COR-L47 (cell line): ENCODE measurements at places on chromosomes 7 and 10.

DNA sequence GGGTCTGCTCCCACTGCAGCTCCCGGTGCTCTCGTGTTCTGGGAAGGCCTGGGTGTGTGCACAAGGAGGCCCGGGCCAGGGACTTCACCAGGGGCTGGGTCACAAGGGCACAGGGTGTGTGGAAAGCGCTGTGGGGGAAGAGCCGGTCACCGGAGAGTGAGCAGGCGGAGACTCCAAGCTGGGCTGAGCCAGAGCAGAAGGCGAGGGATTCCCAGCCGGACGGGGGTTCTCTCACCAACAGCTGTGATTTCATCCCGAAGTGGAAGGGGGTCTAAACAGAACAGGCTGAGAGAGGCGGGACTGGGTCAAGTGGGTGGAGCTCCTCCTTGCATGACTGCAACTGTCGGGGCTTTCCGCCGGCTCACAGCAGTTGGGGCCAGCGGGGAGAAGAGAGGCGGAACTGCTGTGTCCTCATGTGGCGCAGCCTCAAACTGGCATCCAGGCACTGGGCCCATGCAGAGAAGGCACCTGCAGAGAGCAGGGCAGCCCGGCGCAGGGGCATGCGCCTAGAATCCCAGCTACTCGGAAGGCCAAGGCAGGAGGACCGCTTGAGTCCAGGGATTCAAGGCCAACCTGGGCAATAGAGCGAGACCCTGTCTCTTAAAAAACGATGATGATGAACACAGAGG lies 7.6 kb upstream of the ORAI2 start:
- DNase-seq, result no peak

DNA sequence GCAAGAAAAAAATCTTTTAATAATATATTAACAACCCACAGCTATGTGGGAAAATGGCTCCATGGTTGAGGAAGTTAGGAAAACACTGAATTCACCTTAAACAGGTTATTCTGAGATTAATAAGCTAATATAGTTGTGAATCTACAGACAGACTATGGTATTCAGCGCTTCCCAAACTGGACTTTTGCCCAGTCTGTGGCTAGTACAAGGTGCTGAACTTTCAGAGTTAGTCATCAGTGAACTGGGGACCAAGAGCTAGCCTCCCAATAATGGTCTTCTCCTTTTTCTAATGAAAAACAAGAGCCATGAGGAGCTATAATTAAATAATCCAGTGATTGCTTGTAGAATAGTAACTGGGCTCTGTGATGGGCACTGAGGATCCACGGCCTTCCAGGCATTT lies 65.3 kb downstream of the FRMPD2 start:
- DNase-seq, result no peak

- no peak for DNase-seq
Observed at GRCh38 chr7:108189733-108190388, 59.7 kb upstream of the LAMB4 start.

- no peak for DNase-seq
Observed at GRCh38 chr10:129126982-129127381, 340.1 kb upstream of the MGMT start.

DNA sequence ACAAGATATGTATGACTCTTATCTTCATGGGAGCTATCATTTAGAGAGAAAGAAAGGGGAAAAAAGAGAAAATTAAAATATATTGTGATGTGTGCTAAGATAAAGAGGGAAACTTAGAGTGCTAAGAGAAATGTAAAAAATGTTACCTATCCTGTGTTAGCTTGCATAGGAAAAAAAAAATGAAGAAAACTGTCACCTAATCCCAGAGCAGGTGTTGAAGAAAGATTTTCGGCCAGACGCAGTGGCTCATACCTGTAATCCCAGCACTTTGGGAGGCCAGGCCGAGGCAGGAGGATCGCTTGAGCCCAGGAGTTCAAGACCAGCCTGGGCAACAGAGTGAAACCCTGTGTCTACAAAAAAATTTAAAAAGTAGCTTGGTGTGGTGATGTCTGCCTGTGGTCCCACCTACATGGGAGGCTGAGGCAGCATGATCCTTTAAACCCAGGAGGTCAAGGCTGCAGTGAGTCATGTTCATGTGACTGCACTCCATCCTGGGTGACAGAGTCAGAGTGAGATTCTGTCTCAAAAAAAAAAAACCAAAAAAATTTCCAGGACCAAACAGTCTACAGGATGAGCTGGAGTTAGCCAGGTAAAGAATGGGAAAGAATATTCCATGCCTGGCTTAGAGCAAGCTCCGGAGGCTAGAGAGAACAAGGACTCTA lies 2.4 kb upstream of the MKLN1 start:
- no peak for DNase-seq
